Omental fat pad (tissue), 4 donors: ENCODE measurements at places on chromosomes 5 and 9. TPM values are rescaled to one million over a fixed set of nuclear protein-coding genes. Genes with fewer than 3 reads are reported as not detected.
A peak's percentile ranks its signal among the peaks of the same experiment; 100 is the strongest.

GRCh38 chr5:149719666-149720065 is 10.4 kb upstream of the PPARGC1B start:
- no peak for DNase-seq

DNA sequence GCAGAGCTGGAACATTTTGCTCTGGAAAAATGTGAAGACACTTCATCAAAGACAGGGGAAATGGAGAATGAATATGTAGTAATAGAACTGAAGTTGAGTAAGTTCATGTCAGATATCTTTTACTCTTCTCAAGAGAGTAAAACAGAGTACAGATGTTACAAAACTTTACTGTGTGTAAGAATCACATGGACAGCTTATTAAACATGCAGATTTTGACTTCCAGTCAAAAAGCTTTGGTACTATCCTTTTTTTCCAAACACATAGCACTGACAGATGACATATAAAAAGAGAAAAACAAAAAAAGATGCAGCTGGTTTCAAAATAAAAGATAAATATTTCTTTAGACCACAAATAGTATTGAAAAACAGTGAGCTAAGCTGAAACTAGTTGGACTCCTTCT is 115.4 kb downstream of the FBN2 start:
- no peak for DNase-seq

DNA sequence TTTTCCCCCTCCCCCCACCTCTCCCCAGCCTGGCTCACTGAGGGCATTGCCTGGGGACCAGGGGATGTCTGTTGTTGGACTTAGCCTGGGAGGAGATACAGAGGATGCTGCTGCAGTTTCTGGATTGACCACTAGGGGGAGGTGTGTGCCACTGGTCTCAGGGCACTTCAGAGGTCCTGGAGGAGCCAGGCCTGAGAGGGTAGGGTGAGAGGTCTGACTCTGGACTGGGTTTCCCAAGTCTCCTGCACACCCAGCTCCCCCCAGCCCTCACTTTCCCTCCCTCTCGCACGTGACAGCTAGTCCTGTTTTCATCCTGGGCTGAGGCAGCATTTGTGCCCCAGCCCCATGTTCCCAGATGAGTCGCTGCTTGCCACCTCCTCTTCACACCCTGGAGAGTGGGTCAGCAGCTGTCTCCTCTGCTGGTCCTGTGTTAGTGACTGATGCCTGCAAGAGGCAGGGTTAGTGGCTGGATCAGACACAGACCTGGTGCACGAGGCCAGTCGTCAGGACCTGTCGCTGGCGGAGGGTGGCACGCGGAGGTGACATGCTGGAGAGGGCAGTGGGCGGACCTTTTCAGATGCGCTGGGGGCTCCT is 4.4 kb downstream of the IL3 start:
- peak; percentile 83 for DNase-seq

- no peak for DNase-seq
Measured at GRCh38 chr5:125525356-125525755, 778.9 kb upstream of the ZNF608 start.

- DNase-seq = no peak
Measured at GRCh38 chr9:99433555-99433954, 211.5 kb downstream of the SEC61B start.

The NUDT12 gene
- total RNA-seq = 3.5 TPM
